ENCODE measurements at places on chromosomes 11 and 22. TPM values are rescaled to one million over a fixed set of nuclear protein-coding genes. Genes with fewer than 3 reads are reported as not detected.

Gene HTR3B
- not detected for total RNA-seq

Gene IL17REL
- total RNA-seq, result not detected

Gene MMP13
- not detected for total RNA-seq

Gene C11orf21
- not detected for total RNA-seq

Gene SLC5A1
- total RNA-seq, result not detected

Gene MRPL23
- total RNA-seq, result 155 TPM

Gene ASCL2
- total RNA-seq, result not detected

- H3K27me3 ChIP-seq, result no peaks in the 10 kb centered on the region
- peaks cover 19% of the 10 kb centered on the region for H3K36me3 ChIP-seq
- H3K4me3 ChIP-seq, result no peak overlapping the region
- no peak for DNase-seq
Measured at GRCh38 chr11:12409621-12410005, 32.2 kb downstream of the PARVA start.

GRCh38 chr11:13016415-13016814 is 7.3 kb downstream of the RASSF10 start:
- no peaks in the 10 kb centered on the region for H3K36me3 ChIP-seq
- no peak for DNase-seq
- H3K4me1 ChIP-seq, result no peaks in the 10 kb centered on the region
- peaks cover 50% of the 10 kb centered on the region for H3K27me3 ChIP-seq
- H3K27ac ChIP-seq, result no peak overlapping the region
- H3K4me3 ChIP-seq, result no peak overlapping the region

DNA sequence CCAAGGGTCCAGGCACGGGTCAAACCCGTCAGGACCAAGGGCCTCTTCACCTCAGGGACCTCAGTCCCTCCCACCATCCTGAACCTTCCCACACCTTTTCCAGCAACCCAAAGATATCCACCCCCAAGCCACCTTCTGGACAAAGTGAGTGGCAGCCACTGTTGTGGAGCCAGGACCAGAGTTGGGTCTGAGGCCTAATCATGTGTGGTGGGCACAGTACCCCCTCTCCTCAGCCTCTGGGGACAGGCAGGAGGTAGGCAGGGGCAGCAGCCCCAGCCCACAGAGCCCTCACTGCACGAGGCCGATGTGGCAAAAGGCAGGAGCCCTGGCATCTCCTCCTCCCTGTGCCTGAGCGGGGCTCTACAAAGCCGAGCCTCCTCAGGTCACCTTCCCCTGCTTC is 2.5 kb downstream of the KCNJ11 start:
- H3K27me3 ChIP-seq, result peaks cover 23% of the 10 kb centered on the region
- H3K27ac ChIP-seq, result no peak overlapping the region
- no peak overlapping the region for H3K4me3 ChIP-seq
- no peak for DNase-seq
- no peaks in the 10 kb centered on the region for H3K36me3 ChIP-seq

DNA sequence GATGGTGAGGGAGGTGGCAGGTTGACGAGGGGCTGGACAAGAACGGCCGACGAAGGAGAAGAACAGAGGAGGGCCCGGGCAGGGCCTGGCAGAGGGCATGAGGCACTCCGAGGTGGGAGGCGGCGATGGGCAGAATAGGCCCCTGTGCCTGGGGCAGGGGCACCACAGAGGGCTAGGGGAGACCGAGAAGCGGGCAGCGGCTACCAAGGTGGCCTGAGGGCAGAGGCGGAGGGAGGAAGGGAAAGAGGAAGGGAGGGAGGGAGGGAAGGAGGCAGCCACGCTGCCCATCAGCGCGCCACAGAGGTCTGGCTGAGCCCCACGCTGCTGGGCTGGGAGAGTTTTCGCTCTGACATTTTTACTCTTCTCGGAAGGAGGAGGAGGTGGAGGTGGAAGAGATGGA is 11.3 kb downstream of the LSP1 start:
- no peaks in the 10 kb centered on the region for H3K36me3 ChIP-seq
- no peak overlapping the region for H3K4me3 ChIP-seq
- DNase-seq, result no peak
- H3K27ac ChIP-seq, result no peak overlapping the region

DNA sequence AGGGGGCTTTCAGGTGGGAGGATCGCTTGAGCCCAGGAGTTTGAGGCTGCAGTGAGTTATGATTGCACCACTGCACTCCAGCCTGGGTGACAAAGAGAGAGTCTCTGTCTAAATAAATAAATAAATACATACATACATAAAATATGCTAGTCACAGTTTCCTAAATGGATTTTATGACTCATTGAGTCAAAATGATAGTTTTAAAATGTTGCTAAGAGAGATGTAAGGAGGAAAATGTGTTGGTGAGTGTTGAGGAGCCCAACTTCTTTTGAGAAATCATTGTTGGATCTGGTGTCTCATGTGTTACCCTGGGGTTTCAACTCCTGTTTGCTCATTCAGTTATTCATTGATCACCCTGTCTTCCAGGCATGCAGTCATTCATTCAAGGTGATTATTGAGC is 21.0 kb downstream of the PARVB start:
- H3K27ac ChIP-seq, result no peak overlapping the region
- H3K4me1 ChIP-seq, result no peaks in the 10 kb centered on the region
- H3K36me3 ChIP-seq, result no peaks in the 10 kb centered on the region
- H3K27me3 ChIP-seq, result no peaks in the 10 kb centered on the region
- DNase-seq, result no peak

DNA sequence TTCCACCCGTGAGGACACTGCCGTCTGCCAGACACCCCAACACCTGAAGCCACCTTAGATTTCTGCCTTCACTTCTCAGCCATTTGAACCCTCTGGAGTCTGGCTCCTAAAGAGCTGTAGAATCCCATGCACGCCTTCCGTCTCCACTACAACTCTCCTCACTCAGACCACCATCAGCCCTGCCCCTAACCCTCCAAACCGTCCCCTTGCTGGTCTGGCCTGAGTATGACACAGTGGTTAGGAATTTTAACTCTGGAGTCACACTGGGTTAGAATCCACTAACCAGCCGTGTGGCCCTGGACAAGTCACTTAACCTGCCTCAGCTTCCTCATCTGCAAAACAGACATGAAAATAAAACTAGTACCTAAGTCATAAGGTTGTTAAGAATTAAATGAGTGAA is 3.0 kb downstream of the CNIH2 start:
- no peak for DNase-seq
- no peaks in the 10 kb centered on the region for H3K27me3 ChIP-seq
- H3K27ac ChIP-seq, result no peak overlapping the region
- H3K4me1 ChIP-seq, result peaks cover 28% of the 10 kb centered on the region
- H3K36me3 ChIP-seq, result peaks cover 50% of the 10 kb centered on the region
- no peak overlapping the region for H3K4me3 ChIP-seq

- no peak overlapping the region for H3K27ac ChIP-seq
- H3K4me3 ChIP-seq, result no peak overlapping the region
- no peaks in the 10 kb centered on the region for H3K27me3 ChIP-seq
- no peak for DNase-seq
Measured at GRCh38 chr11:15286465-15286864, 171.7 kb downstream of the INSC start.

DNA sequence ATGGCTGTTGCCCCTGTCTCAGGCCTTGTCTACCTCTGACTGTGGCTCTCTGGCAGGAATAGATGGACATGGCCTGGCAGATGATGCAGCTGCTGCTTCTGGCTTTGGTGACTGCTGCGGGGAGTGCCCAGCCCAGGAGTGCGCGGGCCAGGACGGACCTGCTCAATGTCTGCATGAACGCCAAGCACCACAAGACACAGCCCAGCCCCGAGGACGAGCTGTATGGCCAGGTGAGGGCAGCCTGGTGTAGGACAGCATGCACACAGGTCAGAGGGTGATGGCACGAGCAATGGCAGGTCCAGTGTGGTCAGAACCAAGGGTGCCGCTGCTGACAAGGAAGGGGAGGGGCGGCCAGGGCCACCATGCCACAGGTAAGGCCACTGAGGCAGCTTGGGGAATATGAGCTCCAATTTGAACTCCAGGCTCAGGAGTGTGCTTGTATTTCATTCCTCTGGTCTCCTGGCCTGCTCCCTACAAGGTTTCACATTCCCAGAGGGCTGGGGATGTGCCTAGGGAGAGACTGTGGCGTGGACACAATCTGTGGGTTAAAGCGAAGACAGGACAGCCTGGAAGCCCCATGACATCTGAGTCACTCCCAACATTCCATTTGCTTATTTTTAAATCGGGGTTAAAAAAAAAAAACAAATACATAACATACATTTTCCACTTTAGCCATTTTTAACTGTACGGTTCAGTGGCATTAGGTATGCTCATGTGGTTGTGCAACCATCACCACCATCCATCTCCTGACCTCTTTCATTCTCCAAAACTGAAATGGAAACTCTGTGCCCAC is 562 bp downstream of the FOLR3 start:
- no peaks in the 10 kb centered on the region for H3K27me3 ChIP-seq
- H3K27ac ChIP-seq, result no peak overlapping the region
- H3K36me3 ChIP-seq, result no peaks in the 10 kb centered on the region
- no peak for DNase-seq

DNA sequence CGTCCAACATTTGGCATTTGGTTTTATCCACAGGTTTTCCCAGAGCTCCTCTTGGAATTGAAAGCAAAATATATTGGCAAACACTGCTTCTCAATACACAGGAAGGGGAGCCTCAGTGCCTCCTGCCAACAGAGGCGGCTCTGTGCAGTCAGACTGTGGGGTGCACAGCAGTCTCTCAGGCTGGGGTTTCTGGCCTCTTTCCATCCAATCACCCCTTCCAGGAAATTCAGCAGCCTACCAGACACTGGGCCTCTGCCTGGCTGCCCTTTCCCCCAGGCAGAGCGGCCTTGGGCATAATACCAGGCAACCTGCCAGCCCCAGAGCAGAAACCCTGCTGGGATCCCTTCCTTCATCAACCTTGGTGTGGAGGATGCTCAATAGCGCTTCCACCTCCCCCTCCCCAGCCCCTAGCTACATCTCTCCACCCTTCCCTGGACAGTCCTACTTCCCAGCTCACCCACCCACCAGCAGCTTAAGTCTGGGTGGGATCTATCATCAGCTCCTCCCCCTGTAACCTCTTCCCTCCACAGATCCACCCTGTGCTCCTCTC is 17.8 kb upstream of the RAPSN start:
- H3K4me3 ChIP-seq, result no peak overlapping the region
- H3K27me3 ChIP-seq, result no peaks in the 10 kb centered on the region
- DNase-seq, result no peak
- H3K4me1 ChIP-seq, result no peaks in the 10 kb centered on the region
- no peak overlapping the region for H3K27ac ChIP-seq

DNA sequence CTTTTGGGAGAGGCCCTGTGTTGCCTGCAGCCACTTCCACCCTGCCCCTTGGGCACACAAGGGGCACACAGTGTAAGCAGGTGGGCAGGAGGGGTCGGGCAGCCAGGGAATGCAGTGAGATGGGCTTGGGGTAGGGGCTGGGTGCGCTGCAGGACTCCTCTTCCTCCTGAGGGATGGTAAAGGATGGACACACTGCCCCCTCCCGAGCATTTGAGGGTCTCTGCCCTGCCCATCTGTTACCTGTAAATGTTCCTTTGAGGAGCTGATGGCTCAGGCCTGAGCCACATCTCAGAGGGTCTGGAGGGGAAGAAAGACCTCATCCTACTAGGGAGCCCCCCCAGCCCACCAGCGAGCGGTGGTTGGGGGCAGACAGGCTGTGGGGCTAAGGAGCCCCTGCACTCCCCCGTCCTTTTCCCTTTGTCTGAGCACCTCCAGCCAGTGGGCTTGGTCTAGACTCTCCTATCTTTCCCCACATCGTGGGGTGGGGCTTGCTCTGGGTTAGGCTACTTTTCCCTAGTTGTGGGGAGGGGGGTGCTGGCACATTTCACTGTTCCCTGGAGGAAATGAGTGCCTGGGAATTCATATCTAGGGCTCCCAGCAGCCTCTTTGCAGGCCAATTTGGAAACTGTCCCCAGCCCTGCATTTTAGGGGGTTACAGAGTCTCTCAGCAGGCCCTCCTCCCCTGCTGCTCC is 1.7 kb upstream of the TSSC4 start:
- no peaks in the 10 kb centered on the region for H3K27me3 ChIP-seq
- DNase-seq, result no peak
- peak overlapping the region; percentile 93 for H3K27ac ChIP-seq
- peak overlapping the region; percentile 74 for H3K4me3 ChIP-seq

- no peak overlapping the region for H3K4me3 ChIP-seq
- H3K4me1 ChIP-seq, result peaks cover 16% of the 10 kb centered on the region
Measured at GRCh38 chr11:94151903-94152677, 23.4 kb downstream of the PANX1 start.

- no peak for DNase-seq
- no peaks in the 10 kb centered on the region for H3K27me3 ChIP-seq
- H3K4me1 ChIP-seq, result peaks cover 21% of the 10 kb centered on the region
- no peak overlapping the region for H3K27ac ChIP-seq
- H3K4me3 ChIP-seq, result no peak overlapping the region
- H3K36me3 ChIP-seq, result no peaks in the 10 kb centered on the region
Measured at GRCh38 chr11:34262531-34263081, 95.2 kb downstream of the ABTB2 start.

- no peaks in the 10 kb centered on the region for H3K36me3 ChIP-seq
- H3K4me3 ChIP-seq, result no peak overlapping the region
- DNase-seq, result no peak
- no peak overlapping the region for H3K27ac ChIP-seq
Measured at GRCh38 chr11:79121351-79121750, 319.5 kb downstream of the TENM4 start.

- H3K27me3 ChIP-seq, result no peaks in the 10 kb centered on the region
- peaks cover 76% of the 10 kb centered on the region for H3K36me3 ChIP-seq
- no peak overlapping the region for H3K4me3 ChIP-seq
- peak; percentile 28 for DNase-seq
- H3K27ac ChIP-seq, result peak overlapping the region; percentile 39
Measured at GRCh38 chr22:42805998-42806830, 50.9 kb downstream of the ARFGAP3 start.

GRCh38 chr11:20501252-20501651 is 98.2 kb upstream of the SLC6A5 start:
- DNase-seq, result no peak
- no peak overlapping the region for H3K4me3 ChIP-seq
- H3K36me3 ChIP-seq, result no peaks in the 10 kb centered on the region
- no peak overlapping the region for H3K27ac ChIP-seq
- no peaks in the 10 kb centered on the region for H3K4me1 ChIP-seq
- H3K27me3 ChIP-seq, result no peaks in the 10 kb centered on the region

- no peak overlapping the region for H3K4me3 ChIP-seq
- no peak for DNase-seq
- H3K36me3 ChIP-seq, result peaks cover 50% of the 10 kb centered on the region
- H3K4me1 ChIP-seq, result peaks cover 13% of the 10 kb centered on the region
- no peak overlapping the region for H3K27ac ChIP-seq
Measured at GRCh38 chr11:62610403-62610802, 2.2 kb downstream of the EML3 start.

- H3K4me3 ChIP-seq, result no peak overlapping the region
- no peak for DNase-seq
- no peaks in the 10 kb centered on the region for H3K4me1 ChIP-seq
- peaks cover 20% of the 10 kb centered on the region for H3K27me3 ChIP-seq
- H3K27ac ChIP-seq, result no peak overlapping the region
- H3K36me3 ChIP-seq, result no peaks in the 10 kb centered on the region
Measured at GRCh38 chr22:18991821-18992442, 55.8 kb upstream of the PRODH start.

- no peaks in the 10 kb centered on the region for H3K27me3 ChIP-seq
- H3K27ac ChIP-seq, result no peak overlapping the region
- DNase-seq, result no peak
- H3K36me3 ChIP-seq, result peaks cover 74% of the 10 kb centered on the region
Measured at GRCh38 chr11:33706546-33706945, 5.9 kb upstream of the C11orf91 start.

- H3K27ac ChIP-seq, result no peak overlapping the region
- DNase-seq, result peak; percentile 56
- peaks cover 9% of the 10 kb centered on the region for H3K36me3 ChIP-seq
- H3K27me3 ChIP-seq, result no peaks in the 10 kb centered on the region
- no peak overlapping the region for H3K4me3 ChIP-seq
- H3K4me1 ChIP-seq, result peaks cover 30% of the 10 kb centered on the region
Measured at GRCh38 chr11:10298342-10298741, 4.3 kb upstream of the SBF2 start.

GRCh38 chr11:89536926-89537325 is 45.8 kb upstream of the NOX4 start:
- no peaks in the 10 kb centered on the region for H3K4me1 ChIP-seq
- H3K27me3 ChIP-seq, result no peaks in the 10 kb centered on the region
- DNase-seq, result no peak
- no peak overlapping the region for H3K4me3 ChIP-seq

Measured in SJSA1 (cell line).